Stimulated activated CD4-positive, alpha-beta T cell treated with anti-CD3 and anti-CD28 coated beads, Interleukin-1b, Interleukin-23, amount 100 ng/mL, for 4 hours (primary cell): ENCODE measurements at places on chromosomes 13 and 19.
A peak's percentile ranks its signal among the peaks of the same experiment; 100 is the strongest.

GRCh38 chr13:25876247-25876646 lies 175.6 kb downstream of the SHISA2 start:
- DNase-seq, result no peak

- DNase-seq, result no peak
Measured at GRCh38 chr13:99354371-99354951, 47.3 kb upstream of the GPR183 start.

DNA sequence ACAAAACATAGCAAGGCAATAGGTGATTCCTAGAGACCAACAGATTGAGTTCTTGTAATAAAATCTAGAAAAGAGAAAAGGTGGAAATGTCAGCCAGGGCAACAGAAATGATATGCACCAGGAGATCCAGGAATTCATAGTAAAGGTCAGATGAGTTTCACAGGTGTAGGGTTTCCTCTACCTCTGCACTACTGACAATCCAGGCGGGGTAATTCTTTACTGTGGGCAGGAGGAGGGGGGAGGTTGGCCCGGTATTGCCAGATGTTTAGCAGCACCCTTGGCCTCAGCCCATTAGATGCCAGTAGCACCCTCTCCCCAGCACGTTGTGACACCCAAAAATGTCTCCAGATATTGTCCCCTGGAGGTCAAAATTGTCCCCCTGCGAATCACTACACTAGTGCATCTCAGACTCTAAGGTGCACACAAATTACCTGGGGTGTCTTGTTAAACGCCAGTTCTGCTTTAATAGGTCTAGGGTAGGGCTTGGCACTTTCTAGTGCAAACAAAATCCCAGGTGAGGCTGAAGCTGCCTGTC lies 3.5 kb upstream of the UBAC2 start:
- no peak for DNase-seq

DNA sequence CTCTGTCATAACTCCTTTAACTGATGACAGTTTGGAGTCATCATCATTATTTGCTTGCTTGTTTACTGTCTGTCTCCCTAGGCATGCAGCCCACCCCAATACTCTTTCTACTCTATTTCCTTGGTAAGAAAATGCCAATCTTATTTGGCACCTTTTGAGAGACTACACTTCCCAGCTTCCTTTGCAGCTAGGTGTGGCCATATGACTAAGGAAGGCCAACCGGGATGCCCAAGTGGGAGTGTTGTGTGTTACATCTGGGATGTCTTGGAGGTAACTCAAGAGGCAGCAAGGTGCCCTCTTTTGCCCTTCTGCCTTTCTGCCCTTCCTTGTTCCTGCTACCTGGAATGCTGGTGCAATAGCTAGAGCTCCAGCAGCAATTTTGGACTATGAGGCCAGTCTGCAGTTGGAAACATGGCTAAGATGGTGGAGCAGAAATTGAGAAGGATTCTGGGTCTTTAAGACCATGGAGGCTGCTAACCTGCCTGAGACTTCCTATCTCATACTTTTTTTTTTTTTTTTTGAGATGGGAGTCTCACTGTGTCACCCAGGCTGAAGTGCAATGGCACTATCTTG lies 27.5 kb downstream of the C19orf81 start:
- DNase-seq, result no peak

DNA sequence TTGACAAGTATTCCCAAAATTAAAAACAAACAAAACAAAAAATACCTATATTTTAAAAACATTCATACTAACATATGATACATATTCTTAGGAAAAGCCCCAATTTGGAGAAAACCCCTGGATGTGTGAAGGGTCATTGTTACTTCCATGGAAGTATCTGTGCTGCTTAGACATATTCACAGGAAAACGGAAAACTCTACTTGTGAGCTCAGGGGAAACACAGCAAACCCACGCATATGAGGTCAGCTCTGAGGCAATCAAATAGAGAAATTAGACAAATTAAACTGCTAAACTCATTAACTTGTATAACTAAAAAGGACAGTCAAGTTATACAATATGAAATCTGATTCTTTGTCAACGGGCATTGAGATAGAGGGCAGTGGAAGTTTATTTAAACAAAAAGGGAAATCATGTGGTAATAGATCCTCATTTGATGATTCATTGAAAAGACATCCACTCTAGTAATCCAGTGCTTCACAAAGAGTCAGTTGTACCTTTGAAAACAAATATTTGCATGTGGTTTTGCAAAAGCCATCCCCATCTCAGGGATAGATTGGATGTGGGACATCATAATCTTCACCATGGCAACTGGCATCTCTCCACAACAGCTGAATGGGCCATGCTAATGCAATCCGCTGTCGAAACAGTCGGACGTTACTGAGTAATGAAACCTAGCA lies 423.4 kb downstream of the ITGBL1 start:
- DNase-seq, result no peak

GRCh38 chr19:18290302-18291018 lies 9.0 kb upstream of the JUND start:
- peak; percentile 70 for DNase-seq

DNA sequence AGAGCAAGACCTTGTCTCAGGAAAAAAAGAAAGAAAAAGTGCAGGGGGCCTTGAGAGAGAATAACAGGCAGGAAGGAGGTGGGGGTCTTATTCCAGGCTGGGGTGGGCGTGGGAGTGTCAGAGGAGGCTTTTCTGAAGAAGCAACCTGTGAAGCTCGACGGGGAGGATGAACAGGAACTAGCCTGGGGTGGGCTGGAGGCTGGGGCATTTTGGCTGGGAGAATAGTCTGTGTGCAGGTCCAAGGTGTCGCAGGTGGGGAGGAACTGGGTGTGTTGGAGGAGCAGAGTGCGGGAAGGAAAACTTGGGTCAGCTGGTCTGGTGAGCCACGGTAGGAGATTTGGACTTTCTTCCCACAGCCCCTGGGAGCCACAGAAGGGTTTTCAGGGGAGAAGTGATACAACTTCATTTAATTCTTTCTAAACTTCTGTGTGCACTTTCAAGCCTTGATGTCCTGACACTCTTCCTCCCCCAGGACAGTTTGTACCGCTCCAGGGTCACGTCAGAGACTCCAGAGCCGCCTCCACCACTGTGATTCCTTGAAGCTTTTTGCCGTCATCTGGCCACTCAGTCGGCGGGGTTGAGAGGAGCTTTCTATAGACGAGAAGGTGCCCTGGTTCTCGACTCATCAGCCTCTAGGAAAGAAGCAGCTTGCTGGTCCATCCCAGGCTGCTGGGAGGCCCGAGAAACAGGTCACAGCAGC lies 138.7 kb downstream of the SIPA1L3 start:
- DNase-seq, result no peak

- no peak for DNase-seq
Measured at GRCh38 chr19:28700176-28700575, 512.8 kb downstream of the UQCRFS1 start.

DNA sequence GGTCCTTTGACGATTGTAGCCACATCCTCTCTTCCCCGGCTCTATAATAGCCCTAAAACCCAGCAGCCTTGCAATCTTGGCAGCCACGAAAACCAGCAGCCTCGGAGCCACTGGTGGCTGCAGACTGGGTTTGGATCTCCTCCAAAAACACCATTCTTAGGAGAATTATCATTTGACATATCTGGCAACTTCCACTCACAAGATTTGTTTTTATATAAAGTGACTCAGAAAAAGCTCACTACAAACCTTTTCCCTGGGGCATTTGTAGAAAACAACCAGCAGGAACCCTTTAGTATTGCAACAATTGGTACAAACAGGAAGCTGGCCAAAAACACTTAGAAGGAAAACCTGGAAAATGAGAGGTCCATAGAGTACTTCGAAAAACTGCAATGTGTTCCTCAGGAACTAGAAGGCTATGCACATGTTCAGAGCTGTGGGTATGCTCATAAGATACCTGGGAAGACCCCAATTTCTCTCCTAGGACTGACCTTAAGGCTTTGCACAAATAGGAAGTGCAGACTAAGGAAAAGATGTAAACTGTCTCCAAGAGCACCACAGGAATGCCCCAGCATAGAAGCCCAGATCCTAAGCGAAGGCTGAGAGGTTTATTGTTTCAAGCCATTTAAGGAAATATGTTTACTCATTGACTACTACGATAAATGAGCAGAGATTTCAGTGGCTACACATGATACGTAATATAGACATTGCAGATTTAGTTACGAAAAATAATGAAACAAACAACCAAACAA lies 71.2 kb downstream of the MYO16 start:
- no peak for DNase-seq

DNA sequence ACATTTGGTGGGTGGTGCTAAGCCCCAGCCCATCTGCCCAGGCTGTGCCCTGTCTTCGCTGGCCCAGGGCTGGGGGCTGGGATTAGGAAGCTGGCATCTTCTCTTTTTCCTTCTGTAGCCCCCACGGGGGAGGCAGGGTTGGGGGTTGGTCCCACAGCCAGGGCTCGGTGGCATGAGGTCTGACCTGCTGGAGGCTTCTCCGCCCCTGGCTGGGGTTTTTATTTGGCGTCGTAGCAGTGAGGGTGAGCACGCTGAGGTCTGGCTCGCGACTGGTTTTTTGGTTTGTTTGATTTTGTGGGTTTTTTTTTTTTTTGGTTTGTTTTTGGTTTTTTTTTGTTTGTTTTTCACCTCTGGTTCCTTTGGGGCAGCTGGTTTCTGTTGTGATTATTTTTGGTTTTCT lies 14.7 kb downstream of the ZNF574 start:
- DNase-seq, result no peak

- no peak for DNase-seq
Measured at GRCh38 chr13:37457612-37458011, 141.0 kb downstream of the POSTN start.

DNA sequence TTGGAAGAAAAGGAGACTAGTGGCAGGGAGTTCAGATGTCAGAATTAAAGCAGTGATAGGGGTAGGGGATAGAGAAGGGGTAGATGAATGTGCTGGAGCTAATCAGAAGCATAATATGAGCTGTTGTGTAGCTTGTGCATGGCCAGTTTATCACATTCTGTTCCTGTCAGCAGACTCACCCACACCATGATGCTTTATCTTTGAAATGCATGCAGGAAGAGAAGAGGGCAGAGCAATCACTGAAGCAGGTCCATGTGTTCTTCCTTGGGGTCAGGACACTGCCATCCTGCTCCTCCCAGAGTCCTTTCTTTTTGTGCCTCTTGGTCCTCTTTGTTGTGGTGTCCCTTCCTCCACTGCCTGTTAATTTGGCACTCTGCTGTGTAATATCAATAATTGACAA lies 5.8 kb downstream of the CHAMP1 start:
- no peak for DNase-seq

GRCh38 chr13:75739244-75739868 lies 103.2 kb downstream of the LMO7 start:
- no peak for DNase-seq

- DNase-seq, result no peak
Measured at GRCh38 chr19:50968716-50969412, 527 bp downstream of the KLK6 start.

GRCh38 chr19:39246951-39247669 lies 1.5 kb downstream of the IFNL4 start:
- DNase-seq, result no peak

- DNase-seq, result no peak
Measured at GRCh38 chr13:67223742-67224141, 6.4 kb downstream of the PCDH9 start.

- DNase-seq, result no peak
Measured at GRCh38 chr19:55118401-55118991, 1.1 kb upstream of the PPP1R12C start.

DNA sequence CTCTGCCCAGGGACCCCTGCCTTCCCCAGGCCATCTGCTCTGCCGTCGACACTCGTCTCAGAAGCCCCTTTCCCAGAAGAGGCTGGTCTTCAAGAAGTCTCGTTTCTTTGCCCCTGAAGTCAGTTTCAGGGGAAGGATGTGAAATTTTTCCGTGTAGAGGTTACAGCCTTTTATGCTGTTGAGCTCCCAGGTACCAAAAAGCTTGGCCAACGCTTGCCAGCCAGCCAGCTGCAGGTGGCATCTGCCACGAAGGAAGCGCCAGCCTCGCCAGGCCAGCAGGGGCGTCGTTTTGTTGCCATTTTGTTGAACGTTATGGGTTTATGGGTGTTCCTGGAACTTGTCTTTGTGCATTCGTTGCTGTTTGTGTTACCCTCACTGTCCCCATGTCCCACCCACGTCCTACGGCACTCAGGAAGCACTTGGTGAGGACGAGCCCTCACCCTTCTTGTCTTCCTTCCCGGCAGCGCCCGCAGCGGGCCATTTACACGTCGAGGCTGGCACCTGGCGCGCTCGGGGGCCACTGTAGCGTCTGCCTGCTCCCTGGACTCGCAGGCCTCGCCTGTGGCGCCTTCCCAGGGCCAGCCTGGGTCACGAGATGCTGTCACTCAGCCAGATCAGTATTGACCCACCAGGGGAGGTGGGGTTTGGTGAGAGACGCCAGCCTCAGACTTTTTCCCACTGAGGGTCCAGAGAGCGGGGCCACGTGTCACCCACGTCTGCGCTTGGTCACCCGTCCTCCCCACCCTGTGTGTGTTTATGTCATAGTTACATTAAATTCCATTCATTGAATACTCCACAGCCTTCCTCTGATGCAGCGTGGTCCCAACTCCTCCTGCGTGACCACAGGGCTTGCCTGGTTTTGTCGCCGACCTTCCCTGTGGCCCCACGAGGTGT lies 37.1 kb downstream of the AP1M1 start:
- DNase-seq, result no peak

DNA sequence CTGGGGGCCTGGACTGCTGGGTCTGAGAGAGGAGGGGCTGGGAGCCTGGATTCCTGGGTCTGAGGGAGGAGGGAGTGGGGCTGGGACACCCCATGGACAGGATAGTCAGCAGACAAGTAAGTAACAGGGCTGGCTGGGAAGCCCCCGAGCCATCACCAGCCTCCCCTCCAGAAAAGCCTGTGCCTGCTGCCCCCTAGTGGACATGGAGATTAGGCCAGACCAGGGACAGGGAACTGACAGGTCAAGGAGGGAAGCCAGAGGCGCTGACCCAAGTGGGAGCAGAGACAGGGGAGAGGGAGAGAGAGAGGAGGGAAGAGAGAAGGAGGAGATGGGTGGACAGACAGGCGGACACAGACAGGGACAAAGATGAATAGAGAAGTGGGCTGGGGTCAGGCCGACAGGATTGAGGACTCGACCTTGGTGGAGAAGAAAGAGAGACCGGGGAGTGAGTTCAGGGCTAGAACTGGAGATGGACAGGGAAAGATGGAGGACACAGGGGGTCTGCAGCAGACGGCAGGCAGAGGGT lies 6.7 kb upstream of the ERFL start:
- peak; percentile 63 for DNase-seq

- DNase-seq, result no peak
Measured at GRCh38 chr19:28319918-28320317, 893.0 kb downstream of the UQCRFS1 start.

- no peak for DNase-seq
Measured at GRCh38 chr13:42747399-42747873, 33.9 kb upstream of the FAM216B start.

GRCh38 chr19:40716031-40716481 lies 630 bp downstream of the COQ8B start:
- DNase-seq, result peak; percentile 74

DNA sequence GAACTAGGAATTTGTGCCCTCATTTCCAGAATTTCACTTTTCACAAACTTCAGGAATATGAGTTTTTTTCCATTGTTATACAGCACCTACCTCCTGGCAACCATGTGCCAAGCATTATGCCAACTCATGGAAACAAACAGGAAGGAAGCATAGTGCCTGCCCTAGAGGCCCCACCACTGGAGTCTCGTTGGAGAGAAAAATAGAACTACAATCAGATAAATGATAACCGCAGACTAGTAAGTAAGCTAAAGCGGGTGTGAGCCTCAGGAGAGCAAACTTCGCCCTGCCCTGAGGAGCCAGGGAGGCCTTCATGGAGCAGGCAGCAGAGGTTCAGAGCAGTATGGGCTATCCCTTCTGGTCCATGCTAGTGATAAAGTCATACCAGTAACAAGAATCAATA lies 75.9 kb downstream of the FRY start:
- DNase-seq, result no peak

GRCh38 chr13:51618626-51619025 lies 34.4 kb downstream of the WDFY2 start:
- no peak for DNase-seq
